ENCODE measurements at places on chromosomes 2 and 18. TPM values are rescaled to one million over a fixed set of nuclear protein-coding genes. Genes with fewer than 3 reads are reported as not detected.

GRCh38 chr18:5787936-5788335 lies 107.4 kb downstream of the TMEM200C start:
- H3K27ac ChIP-seq, result no peak overlapping the region
- no peak for DNase-seq
- H3K36me3 ChIP-seq, result no peaks in the 10 kb centered on the region
- no peak overlapping the region for H3K4me3 ChIP-seq

Gene RAB6C
- 0.12 TPM for total RNA-seq

GRCh38 chr2:10796703-10797102 lies 15.9 kb downstream of the PDIA6 start:
- H3K27ac ChIP-seq, result no peak overlapping the region
- DNase-seq, result no peak
- no peaks in the 10 kb centered on the region for H3K27me3 ChIP-seq
- no peaks in the 10 kb centered on the region for H3K36me3 ChIP-seq
- H3K4me3 ChIP-seq, result no peak overlapping the region

GRCh38 chr2:82790206-82791021 lies 1668.7 kb downstream of the SUCLG1 start:
- no peak for DNase-seq
- H3K4me3 ChIP-seq, result no peak overlapping the region
- H3K4me1 ChIP-seq, result no peaks in the 10 kb centered on the region
- H3K27me3 ChIP-seq, result no peaks in the 10 kb centered on the region
- H3K36me3 ChIP-seq, result no peaks in the 10 kb centered on the region

Data from ovary (tissue), 10 donors.